Fibroblast of upper back skin (primary cell): ENCODE measurements at places on chromosomes 1 and 21.

DNA sequence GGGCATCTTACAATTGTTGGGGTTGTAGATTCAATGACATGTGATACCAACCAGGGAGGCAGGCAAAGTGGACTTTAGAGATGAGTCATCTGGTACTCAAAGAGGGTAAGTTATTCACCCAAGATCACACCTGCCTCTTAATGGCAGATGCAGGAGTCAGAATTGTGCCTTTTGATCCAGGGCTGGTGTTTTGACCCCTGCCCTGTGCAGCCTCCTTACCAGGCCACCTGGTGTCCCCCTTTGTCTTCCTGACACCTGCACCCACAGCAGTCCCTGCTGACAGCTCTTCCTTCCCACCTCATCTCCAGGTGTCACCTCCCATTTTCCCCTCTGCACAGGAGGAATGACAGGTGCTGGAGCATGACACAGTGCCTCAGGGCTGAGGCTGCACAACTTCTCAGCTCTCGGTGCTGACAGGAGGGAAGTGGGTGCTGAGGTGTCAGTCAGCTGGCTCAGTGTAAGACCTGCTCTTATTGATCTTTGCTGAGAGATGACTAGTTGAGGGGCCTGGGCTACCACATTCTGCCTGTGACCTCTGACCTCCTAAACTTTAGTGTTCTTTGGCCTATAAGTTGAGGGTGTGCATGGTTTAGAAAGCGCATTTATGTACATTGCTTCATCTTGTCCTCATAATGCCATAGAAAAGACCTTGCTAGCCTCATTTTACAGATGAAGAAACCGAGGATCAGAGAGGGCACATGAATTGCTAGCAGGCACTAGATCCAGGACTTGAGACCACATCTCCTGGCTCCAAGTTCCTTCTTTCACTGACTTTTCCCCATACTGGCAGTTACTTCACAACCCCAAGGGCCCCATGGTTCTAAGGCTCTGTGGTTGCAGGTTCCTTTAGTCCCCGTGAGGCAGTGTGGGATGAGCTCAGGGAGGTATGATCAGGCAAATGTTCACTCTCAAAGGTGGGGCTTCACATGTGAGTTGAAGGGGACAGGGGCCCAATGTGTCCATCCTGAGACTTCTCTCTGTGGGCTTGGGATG lies 31.3 kb downstream of the CACNA1E start:
- no peak for DNase-seq

GRCh38 chr1:162070825-162071224 lies 1.3 kb downstream of the NOS1AP start:
- no peak for DNase-seq

GRCh38 chr1:26482921-26483320 lies 10.7 kb downstream of the HMGN2 start:
- DNase-seq = peak; percentile 61

GRCh38 chr1:44346878-44347277 lies 8.2 kb downstream of the ERI3 start:
- no peak for DNase-seq

DNA sequence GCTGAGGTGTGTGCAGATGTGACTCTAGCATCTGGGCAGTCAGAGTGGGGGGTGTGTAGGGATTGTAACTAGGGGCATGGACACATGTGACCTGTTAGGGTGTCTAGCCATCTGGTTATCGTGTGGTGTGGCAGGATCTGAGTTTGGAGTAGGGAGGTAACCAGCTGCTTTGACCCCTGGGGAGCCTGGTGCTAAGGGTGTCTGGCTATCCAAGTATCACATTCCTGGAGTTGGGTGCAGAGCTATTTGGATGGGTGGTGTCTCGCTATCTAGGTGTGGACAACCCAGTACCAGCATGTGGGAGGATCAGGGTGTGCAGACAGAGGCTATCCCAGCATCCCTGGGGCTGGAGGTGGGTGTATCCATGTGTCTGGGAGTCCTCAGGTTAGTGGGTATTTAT lies 4.7 kb downstream of the PTPRU start:
- DNase-seq = no peak

- peak; percentile 82 for DNase-seq
Observed at GRCh38 chr1:199855580-199855979, 171.9 kb upstream of the NR5A2 start.

GRCh38 chr21:45226540-45227326 lies 61.0 kb downstream of the POFUT2 start:
- DNase-seq = no peak

DNA sequence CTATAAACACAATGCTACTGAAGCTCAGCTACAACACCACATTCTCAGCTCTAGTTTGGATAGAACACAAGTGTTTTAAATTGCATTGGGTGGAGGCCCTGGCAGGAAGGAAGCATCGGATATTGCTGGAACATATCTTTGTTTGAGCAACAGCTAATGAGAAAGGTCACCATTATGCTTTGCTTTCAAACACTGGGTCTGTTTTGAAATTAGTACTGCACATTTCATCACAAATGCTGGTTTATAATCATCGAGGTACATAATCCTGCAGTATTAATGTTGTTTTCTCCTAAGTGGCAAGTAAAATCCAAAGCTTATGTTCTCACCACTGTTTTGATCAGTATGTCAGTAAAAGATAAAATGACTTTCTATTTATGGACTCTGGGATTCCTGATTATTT lies 61.5 kb upstream of the ARHGAP29 start:
- no peak for DNase-seq

- no peak for DNase-seq
Observed at GRCh38 chr1:28450561-28450960, 55.3 kb upstream of the RCC1 start.

DNA sequence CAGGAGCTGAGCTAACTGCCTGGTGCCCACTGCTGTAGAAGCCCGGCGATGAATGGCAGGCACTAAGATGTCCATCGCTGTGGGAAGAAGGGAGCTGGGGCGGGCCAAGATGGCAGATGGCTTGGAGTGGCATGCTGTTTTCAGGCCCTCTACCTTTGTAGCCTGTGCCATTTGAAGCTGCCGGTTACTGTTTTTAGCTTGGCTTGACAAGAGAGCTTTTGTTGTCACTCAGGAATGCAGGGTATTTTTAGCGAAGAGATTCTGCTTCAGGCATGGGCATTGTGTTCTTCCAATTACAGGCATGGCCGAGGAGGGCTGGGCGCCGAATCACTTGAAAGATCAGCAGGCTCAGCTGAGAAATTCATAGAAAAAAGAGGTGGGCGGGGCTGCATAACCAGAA lies 348.7 kb downstream of the RPS6KC1 start:
- DNase-seq = no peak

DNA sequence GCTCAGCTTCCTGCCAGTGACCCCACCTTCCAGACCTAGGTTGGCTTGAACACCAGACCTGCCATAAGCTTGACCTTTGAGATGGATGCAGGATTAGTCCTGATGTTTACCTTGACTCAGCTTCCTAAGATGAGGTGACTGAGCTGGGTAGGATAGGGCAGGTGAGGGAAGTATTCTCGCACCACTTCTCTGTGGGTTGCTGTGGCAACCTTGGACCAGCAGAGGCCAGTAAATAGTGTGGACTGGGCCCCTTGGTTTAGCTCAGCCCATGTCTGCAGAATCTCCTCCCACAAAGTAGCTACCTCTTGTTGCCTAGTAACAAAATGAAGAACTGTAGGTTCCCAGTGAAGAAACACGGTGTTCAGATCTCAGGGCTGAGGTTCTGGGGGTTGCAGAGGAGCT lies 8.4 kb downstream of the RPS6KA1 start:
- no peak for DNase-seq

DNA sequence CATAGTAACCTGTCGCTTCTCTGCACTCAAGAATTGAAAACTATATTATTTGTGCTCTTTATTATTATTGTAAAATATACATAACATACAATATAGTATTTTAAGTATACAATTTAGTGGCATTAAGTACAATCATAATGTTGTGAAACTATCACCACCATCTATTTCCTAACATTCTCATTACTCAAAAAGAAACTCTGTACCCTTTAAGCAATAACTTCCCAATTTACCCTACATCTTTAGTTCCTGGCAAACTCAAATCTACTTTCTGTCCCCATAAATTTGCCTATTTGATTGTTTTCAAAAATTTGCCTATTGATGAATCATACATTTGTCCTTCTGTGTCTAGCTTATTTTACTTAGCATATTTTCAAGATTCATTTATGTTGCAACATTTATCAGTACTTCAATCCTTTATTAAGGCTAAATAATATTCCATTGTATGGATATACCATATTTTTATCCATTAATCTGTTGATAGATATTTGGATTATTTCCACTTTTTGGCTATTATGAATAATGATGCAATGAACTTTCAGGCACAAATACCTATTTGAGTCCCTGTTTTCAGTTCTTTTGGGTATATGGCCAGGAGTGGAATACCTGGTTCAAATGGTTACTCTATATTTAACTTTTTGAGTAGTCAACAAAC lies 99.6 kb upstream of the DMRTA2 start:
- no peak for DNase-seq

DNA sequence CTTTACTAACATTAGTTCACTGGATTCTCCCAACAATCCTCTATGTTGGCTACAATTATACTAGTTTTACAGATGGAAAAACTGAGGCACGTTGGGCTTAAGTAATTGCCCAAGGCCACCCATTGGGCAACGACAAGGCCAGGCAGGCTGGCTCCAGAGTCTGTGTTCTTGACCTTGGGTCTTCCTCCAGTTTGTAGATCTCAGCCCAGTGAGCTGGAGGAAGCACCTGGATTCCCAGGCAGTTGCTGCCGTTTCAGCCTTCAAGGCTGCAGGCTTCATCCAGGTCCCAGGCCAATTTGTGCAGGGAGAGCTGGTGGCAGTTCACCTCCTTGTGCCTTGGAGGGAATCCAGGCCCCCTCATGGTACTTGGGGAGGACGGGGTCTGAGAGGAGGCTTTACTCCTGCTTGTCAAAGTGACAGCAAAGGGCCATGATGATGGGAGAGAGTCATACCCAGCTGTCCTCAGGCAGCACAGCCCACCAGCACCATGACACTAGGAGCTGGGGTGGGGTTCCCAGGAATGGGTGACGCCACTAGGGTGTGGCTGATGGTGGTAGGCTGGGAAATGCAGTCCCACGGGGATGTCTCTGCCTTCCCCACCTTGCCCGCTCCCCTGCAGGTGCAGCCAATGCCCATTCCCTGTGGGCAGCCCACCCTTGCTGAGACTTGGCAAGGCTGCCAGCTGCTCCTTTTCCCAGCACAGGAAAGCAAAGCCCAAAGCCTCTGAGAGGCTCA lies 27.1 kb downstream of the PKP1 start:
- no peak for DNase-seq

GRCh38 chr1:208207388-208208131 lies 36.6 kb downstream of the PLXNA2 start:
- peak; percentile 96 for DNase-seq

- DNase-seq = peak; percentile 53
Observed at GRCh38 chr1:4379451-4380175, 274.8 kb upstream of the AJAP1 start.

GRCh38 chr1:165235155-165235776 lies 121.2 kb downstream of the LMX1A start:
- DNase-seq = no peak

DNA sequence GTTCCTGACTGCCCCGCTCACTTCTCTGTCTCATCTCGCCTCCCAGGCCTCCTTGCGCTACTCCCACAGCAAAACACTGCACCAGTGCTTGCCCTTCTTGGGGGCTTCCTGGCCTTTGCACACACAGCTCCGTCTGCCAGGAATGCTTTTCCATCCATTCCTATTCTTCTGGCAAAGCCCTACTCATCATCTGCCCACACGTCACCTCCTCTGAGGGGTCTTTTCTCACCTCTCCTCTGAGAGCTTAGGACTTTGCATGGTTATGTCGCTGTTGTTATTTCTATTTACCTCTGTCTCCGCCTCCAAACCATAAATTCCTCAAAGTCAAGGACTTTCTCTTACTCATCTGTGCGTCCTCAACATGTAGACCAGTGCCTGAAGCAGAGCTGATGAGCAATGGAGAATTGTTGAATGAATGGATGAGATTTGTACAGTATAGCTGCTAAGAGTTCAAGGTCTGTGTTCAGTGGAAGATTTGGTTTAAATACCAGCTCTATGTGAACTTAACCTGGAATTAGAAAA lies 26.4 kb upstream of the BTG2 start:
- no peak for DNase-seq

- DNase-seq = no peak
Observed at GRCh38 chr1:93238425-93238824, 57.9 kb downstream of the CCDC18 start.

DNA sequence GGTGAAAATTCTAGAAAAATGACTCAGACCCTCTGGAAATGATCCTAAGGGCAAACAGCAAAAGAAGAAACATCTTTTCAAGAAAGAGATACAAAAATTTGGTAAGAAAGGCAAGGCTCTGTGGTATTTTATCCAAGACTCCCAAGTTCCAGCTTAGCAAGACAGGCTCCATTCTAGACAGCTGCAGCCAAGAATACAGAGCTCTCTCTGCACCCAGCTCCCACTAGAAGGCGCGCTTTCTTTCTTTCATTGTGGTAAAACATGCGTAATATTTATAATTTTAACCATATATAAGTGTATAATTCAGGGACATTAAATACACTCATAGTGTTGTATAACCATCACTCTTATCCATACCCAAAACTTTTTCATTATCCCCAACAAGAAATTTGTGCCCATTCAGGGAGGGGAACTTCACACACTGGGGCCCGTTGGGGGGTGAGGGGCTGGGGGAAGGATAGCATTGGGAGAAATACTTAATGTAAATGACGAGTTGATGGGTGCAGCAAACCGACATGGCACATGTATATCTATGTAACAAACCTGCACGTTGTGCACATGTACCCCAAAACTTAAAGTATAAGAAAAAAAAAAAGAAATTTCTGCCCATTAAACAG lies 2.2 kb upstream of the HFM1 start:
- no peak for DNase-seq

DNA sequence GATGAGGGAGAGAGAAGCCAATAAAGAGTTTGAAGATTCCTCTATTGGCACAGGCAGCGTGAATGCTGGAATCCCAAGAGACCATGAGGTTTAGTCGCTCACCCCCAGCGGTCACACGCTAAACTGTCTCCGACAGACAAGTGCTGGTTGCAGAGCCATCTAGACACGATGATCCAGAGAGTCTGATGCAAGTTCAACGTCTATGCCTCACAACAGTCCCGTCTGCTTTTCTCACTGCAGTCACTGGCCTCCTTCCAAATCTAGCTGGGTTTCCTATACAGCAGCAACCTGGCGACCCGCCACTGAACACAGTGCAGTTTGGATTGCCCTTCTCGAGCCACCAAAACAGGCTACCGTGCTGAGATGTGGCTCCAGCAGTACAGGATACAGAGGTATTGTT lies 98.6 kb upstream of the KRTAP19-8 start:
- DNase-seq = peak; percentile 89

DNA sequence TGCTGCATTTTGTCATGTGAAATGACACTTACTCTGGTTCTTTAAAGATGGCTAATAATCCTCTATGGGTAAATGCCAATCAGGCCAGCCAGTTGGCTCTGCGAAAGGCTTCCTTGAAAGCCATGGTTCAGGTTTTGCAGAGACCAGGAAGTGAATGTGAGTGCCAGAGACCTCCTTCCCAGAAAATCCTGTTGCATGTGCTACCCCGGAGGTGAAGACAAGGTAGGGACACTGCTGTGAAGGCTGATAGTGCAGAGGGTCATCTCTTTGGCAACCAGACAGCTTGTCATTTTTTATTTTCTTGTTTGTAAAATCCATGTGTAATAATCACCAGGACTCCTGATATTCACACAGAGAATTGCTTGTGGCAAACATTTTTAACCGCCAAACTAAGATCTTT lies 18.7 kb downstream of the LRRC8D start:
- no peak for DNase-seq

GRCh38 chr1:214281720-214282629 lies 1.0 kb downstream of the SMYD2 start:
- peak; percentile 71 for DNase-seq

- no peak for DNase-seq
Observed at GRCh38 chr1:157925419-157926166, 67.9 kb upstream of the KIRREL1 start.

GRCh38 chr21:44941567-44941966 lies 1.7 kb downstream of the SLX9 start:
- no peak for DNase-seq

GRCh38 chr1:227308367-227309336 lies 9.6 kb downstream of the CDC42BPA start:
- no peak for DNase-seq
